Kidney (tissue), 22 donors: ENCODE measurements at places on chromosomes 5 and 9. TPM values are rescaled to one million over a fixed set of nuclear protein-coding genes. Genes with fewer than 3 reads are reported as not detected.

SPATA31D4 gene
- polyA plus RNA-seq, result not detected

GRCh38 chr5:143646961-143647360, 165.0 kb upstream of the HMHB1 start:
- DNase-seq, result no peak

DNA sequence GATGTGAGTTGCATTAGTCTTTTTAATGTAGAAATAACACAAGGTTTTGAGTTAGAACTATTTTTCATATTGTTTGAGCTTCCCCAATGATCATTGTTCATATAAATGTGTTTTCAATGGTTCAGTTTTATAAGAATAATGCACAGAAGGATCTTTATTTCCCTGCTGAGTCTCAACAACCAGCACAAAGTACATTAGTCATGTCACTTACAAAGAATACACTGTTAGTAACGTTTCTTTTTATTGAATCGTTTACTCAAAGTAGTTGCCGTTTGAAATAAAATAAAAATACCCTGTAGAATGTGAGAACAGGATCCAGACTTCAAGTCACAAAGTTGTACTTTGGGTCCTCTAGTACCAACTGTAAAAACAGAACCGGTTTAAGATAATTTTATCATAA, 41.5 kb downstream of the ERCC8 start:
- DNase-seq, result no peak

- no peak for DNase-seq
Observed at GRCh38 chr5:989961-990530, 18.6 kb upstream of the NKD2 start.

GRCh38 chr9:133996531-133997520, 4.7 kb upstream of the VAV2 start:
- no peak for DNase-seq

GRCh38 chr5:170747851-170748250, 35.7 kb upstream of the GABRP start:
- no peak for DNase-seq

DNA sequence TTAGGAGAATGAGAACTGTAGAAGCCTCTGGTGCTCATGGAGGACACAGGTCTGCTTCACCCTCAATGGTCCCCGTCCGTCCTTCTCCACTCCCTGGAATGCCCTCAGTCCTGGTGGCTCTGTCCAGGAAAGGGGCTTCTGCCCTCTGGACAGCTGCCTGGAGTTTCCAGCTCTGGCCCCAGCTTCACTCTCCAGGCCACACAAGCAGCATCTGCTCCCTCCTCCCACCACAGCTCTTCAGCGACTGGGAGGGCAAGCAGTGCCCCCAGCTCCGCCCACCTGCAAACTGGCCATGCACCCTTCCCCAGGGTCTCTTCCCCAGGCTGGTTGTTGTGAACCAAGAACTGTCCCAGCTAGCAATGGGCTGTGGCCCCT, 4.7 kb downstream of the SARDH start:
- no peak for DNase-seq

DNA sequence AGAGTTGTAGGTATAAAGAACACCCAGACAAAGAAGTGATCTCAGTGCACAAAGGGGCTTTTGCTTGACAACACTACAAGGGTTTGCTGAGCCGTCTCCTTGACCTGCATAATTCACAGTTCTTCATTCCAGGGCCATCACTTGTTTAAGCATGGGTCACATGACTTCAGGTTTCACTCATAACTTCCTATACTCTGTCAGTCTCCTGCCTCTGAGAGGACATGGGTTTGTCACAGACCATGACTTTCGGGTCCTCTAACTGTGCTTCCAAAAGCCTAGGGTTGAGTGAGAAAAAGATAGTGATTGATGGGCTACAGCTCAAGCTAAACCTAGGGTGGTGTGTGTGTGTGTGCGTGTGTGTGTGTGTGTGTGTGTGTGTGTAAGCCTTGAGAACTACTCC, 166.4 kb downstream of the CDH6 start:
- DNase-seq, result no peak

INSYN2B gene
- polyA plus RNA-seq, result not detected

HAVCR1 gene
- polyA plus RNA-seq, result 0.65 TPM

GRCh38 chr5:151315998-151316597, 12.5 kb upstream of the SLC36A3 start:
- DNase-seq, result peak; percentile 71

DNA sequence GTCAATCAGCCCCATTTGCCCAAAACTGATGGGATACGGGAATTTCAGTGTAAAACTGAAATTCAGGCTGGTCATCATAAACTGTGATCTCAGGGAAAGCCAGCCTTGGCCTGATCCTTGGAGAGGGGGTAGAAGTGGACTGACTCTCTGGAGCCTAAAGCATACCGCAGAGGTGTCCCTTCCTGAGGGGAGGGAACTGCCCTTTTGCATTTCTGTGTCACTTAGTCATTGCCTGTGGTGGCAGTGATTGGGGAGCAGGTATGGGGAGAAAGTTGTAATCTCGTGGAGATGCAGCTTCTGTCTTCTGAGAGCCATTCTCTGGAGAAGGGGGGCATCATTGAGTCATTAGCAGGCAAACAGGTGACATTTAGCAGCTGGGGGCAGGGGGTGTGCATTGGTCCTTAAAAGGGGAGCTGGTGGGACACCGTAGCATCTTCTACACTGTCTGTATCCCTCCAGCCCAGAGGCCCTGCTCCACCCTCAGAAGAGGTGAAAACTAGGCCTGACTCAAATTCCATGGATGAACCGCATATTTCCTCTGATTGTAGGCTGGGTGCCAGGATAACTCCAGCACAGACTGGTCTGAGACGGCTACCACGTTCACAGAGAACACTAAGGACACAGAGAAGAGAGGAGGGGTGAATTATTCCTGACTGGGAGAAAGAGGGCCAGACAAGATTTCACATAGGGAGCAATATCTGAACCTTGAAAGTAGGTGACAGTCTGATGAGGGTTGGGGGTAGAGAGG, 143.3 kb downstream of the SEC61B start:
- DNase-seq, result peak; percentile 20

DNA sequence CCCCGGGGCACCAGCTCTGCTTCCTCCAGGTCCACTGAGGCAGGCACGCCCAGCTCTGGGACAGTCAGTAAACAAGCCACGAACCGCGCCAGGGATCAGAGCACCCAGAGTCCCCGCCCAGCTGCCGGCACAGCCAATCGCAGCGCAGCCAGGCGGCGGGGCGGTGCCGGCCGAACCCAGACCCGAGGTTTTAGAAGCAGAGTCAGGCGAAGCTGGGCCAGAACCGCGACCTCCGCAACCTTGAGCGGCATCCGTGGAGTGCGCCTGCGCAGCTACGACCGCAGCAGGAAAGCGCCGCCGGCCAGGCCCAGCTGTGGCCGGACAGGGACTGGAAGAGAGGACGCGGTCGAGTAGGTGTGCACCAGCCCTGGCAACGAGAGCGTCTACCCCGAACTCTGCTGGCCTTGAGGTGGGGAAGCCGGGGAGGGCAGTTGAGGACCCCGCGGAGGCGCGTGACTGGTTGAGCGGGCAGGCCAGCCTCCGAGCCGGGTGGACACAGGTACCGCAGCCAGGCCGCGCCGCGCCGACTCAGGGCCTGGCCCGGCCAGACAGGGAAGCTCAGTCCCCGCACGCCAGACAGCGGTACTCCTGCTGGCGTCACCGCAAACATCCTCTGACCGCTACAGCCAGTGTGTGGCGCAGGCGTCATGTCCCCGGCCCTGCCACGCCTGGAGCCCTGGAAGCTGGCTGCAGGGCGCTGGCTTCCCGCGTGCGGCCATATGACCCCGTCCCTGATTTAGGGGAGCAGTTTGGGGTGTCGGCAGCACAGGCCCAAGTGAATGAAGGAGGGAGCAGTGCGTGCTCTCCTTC, at the start of gene CTSL:
CTSL (plus strand) TSS at position 220 of the 810 bp plus-strand sequence. CDS start 1,485 bp downstream, outside the sequence.
- peak; percentile 90 for DNase-seq

GRCh38 chr9:99680191-99680590, 141.5 kb upstream of the NR4A3 start:
- no peak for DNase-seq

DNA sequence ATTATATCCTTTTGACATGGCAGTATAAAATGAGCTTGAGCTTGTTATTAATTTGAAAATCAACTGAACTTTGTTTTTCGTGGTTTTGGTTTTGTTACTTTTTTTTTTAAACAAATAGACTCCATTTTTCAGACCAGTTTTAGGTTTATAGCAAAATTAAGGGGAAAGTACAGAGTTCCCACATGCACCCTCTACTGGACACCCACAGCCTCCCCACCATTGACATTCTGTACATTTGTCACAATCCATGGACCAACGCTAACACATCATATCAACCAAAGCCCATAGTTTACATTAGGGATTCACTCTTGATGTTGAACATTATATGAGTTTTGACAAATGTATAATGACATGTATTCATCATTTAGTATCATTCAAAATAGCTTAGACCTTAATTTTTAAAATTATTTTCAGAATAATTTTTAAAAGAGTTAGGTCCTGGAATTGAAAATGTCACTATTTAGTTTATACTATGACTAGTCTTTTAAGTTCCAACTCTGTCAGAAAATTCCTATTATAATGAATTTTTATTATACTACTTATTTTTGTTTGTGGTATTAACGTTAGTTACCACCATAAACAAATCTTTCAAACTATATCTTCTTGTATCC, 35.3 kb upstream of the JMY start:
- no peak for DNase-seq

DEPDC1B gene
- 5.2 TPM for polyA plus RNA-seq

- DNase-seq, result peak; percentile 17
Observed at GRCh38 chr5:598564-598890, 13.6 kb upstream of the CEP72 start.

DNA sequence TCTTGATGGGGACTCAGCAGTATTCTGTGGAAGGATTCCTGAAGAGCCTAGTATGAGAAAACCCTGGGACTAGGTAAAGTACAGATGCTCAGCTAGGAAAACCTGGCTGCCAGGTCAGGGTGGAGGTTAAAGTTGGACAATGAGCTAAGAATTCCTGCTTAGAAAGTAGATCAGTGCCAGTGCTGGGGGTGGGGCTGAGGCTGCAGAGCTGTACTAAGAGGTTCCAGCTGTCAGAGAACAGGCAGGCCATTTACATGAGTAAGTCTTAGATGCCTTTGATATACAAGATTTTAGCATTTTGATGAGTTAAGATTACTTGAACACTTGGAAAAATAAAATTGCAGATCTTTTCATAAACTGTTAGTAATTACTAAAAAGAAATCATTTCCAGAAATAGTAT, 332.3 kb upstream of the NUDT12 start:
- no peak for DNase-seq

EXOSC2 gene
- polyA plus RNA-seq, result 13.0 TPM

- DNase-seq, result no peak
Observed at GRCh38 chr5:60710362-60710761, 10.4 kb upstream of the DEPDC1B start.

- DNase-seq, result no peak
Observed at GRCh38 chr5:88792144-88792840, 90.7 kb downstream of the MEF2C start.

- DNase-seq, result no peak
Observed at GRCh38 chr9:125464591-125465385, 203.2 kb downstream of the GAPVD1 start.

- no peak for DNase-seq
Observed at GRCh38 chr5:76257897-76258296, 145.2 kb upstream of the IQGAP2 start.

DNA sequence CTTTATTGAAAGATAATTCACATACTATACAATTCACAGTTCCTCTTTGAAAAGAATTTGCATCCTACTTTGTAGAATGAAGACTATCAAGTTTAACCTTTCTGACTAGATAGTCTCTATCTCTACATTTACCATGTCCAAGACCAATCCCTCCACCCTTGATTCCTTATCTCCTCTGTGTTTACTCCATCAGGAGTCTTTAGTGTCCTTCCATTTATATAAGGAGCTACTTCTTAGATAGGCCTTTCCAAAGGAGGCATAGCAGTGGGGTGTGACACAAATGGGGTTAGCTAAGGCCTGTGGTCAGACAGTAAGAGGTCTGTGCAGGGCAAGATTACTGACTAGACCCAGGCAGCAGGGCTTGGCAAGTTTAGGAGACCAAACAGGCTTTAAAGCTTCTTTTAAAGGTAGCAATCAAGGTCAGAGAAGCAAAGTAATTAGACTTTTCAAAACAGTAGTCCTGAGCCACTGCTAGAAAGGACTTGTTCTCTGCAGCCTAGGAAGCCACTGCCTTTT, 11.1 kb upstream of the DMXL1 start:
- DNase-seq, result no peak

FOXD4 gene
- polyA plus RNA-seq, result 0.43 TPM

SH3TC2 gene
- 0.17 TPM for polyA plus RNA-seq

DNA sequence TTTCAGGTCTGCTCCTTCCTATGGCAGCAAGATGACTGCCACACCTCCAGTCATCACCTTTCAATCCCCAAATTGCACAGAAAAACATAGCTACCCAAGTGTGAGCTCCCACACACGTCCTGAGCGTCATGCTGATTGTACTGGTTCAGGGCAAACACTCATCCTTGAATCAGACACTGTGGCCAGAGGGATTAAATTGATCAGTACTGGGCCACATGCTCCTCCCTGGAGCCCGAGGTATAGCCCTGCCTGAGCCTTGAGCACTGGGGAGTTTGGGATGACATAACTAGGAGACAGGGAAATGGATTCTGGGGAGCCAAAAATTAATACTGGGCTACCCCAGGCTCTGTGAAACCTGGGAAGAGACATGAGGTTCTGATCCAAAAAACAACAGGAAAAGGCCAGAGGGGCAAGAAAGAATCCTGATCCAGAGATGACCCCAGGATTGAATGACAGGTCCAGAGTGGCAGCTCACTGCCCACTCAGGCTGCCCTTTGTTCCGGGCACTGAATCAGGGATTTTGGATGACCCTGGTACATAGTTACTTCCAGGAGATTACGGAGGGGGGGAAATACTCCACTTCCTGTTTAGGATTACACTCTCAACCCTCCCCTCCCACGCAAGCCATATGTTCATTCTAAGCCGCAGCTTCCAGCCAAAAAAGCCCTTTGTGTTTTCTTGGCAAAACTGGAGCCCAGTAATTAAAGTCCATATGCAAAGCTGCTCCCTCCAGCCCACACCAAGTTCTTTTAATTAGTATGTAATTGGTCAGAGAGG, 141.6 kb upstream of the SPRY4 start:
- DNase-seq, result peak; percentile 86

DNA sequence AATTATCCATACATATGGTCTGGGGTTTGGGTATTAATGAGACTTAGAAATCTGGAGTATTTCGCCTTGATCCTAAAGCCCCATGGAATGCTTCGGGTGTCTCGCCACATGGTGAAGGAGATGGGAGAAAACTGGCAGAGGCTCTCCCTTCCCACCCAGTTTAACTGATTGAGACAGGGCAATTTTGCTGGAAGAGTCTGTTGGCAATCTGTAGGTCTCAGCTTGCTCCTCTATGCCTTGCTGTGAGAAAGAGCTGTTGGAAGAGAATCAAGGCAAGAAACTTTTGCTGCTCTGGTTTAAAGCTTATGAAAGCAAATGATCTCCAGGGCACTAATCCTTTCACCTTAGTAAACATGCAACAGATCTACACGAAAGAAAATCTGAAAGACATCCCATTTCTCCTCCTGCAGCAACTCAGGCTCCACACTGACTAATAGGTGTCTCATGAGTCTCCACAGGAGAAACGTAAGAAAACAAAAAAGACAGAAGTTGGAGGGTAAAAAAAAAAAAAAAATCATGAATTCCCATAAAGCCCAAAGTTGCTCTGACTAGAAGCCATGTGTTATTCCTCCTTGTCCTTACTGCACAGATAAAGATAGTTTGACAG, 369.9 kb downstream of the EFNA5 start:
- no peak for DNase-seq

C9orf153 gene
- polyA plus RNA-seq, result not detected

HAVCR2 gene
- polyA plus RNA-seq, result 17.5 TPM
